ENCODE measurements at places on chromosomes 7 and 10.

- DNase-seq: peak; percentile 59
Measured at GRCh38 chr10:43204943-43205671, 61.8 kb downstream of the RASGEF1A start.

DNA sequence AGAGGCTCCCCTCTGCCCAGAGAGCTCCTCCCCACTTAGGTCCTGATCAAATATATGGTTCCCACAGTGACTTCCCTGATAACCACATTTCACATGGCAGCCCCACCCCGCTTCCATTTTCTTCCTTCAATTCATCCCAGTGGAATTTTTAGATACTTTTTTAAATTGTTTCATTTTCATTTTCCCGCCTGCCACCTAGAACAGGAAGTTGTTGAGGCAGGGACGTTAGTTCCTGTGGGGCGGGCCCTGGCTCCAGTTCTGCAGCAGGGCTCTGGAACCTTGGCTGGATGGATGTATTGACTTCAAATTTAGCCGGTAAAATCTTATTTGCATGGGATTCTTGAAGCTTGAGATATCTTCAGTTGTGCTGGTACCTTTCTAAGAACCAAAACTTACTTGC is 226.6 kb downstream of the PAXIP1 start:
- DNase-seq: peak; percentile 32

GRCh38 chr7:151964951-151965350 is 8.7 kb downstream of the GALNTL5 start:
- DNase-seq: peak; percentile 4

DNA sequence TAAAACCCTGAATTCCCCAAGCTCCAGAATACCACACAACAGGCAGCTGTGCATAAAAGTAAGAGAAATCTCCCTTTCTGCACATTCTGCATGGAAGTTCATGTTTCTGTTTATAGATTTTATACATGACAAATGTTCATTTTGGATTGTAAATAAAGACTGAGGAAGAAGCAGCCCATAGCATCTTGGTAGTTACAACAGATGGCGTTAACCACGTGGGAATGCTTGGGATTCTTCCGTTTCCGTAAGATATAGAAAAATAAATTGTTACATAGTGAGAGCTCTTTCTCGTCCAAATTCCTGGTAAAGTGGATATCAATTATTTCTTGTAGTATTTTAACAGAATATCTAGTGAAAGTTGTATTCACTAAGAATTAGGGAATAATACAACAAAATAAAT is 1016.5 kb downstream of the GRM8 start:
- no peak for DNase-seq

- no peak for DNase-seq
Measured at GRCh38 chr7:129772646-129773280, 161.2 kb downstream of the NRF1 start.

- no peak for DNase-seq
Measured at GRCh38 chr10:110349831-110350230, 45.1 kb upstream of the SMNDC1 start.

GRCh38 chr10:34544400-34544799 is 270.7 kb downstream of the PARD3 start:
- no peak for DNase-seq

DNA sequence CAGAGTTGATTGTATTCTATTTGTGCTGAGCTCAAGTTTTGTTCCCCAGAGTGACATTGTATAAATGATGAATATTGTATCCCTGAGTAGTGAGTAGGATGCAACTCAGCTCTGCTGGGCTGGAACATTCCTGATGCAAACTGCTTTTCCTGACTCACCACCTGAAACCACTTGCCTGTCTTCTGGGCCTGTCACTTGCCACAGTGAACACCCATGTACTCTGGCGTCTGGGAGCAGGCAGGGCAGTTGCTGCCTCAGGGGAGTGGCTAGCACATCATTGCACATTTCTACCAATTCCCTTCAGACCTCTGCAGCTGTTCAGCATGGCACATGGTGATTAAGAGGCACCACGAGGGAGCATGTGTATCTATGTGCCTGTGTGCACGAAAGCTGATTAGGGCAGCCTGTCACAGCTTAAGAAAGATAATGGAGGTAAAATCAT is 157.3 kb downstream of the SND1 start:
- peak; percentile 74 for DNase-seq

- DNase-seq: no peak
Measured at GRCh38 chr10:42827201-42827600, 44.6 kb downstream of the BMS1 start.

DNA sequence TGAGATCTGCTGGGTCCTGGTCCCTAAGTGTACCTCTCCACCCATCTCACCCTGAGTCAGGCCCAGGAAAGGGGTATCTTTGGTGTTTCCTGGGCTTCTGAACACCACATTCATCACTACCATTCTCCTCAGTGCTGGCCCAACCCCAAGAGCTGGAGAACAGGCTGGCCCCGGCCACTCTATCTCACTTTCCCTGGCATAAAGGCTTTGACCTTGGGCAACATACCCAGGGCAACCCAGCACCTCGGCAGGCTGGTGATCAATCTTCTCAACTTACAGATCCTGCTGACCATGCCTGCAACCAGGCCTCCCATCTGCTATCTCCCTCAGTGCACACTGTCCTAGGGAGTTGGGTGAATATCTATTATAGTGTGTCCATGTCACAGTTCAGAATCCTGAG is 2.1 kb downstream of the VSIR start:
- no peak for DNase-seq

DNA sequence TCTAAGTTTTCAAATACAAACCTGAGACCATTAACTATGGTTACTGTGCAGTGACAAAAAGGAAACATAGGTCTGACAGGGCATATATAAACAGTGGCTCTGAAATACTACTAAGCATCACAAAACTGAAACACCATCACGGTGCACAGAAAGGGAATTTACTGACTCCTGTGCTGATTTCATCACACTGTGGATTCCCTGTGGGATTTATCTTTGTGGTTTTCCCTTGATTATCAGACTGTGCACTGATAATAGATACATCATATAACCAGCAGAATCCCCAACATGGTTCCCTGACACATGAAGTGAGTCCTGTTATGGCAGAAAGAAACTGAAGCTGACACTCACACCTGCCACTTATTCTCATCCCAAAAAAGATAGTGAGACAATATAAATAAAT is 676.3 kb upstream of the KCND2 start:
- no peak for DNase-seq

GRCh38 chr7:149770728-149771636 is 2.4 kb downstream of the ZNF467 start:
- DNase-seq: no peak

GRCh38 chr10:23081221-23081750 is 14.1 kb upstream of the MSRB2 start:
- no peak for DNase-seq

DNA sequence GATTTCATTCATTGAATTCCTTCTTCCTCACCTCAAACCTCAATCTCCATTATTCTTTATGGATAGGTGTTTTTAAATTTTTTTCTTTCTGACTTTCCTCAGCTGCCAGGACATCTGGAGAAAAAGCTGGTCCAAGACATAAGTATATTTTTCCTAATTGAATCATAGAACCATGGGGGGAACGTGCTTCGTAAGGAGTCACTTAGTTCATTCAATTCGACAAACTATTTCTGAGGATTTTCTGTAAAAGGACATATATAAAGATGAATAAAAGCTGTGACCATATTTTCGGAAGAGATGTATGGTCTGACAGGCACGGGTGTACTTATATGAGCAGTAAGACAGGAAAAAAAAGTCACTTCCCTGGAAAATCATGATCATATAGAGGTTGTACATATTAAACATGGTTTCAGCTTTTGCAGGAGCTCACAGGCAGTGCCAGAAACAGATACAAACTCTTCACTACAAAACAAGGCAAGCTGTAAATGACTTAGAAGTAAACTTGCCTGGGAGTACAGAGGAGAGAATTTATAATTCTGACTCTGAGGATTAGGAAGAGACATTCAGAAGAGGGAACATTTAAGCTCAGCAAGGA is 88.2 kb upstream of the EGR2 start:
- no peak for DNase-seq

DNA sequence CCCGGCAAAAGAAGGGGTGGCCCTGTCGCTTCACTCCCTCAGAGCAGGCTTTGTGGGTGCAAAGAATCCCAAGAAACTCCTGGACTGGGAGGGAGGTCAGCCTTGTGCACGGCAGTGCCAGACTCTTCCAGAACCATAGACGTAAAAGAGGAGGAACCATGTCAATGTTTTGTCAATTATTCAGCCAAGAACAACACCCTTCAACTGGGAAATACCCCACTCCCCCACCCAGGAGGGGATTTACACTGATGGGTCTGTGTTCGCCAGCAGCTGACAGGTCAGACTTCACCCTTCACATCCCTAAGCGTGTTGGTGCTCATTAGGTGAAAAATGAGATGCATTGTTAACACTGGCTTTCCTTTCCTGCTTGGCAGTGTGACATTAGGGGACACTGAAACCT is 116.8 kb upstream of the BMPER start:
- DNase-seq: no peak

GRCh38 chr10:123154711-123155505 is 706 bp downstream of the BUB3 start:
- peak; percentile 60 for DNase-seq

DNA sequence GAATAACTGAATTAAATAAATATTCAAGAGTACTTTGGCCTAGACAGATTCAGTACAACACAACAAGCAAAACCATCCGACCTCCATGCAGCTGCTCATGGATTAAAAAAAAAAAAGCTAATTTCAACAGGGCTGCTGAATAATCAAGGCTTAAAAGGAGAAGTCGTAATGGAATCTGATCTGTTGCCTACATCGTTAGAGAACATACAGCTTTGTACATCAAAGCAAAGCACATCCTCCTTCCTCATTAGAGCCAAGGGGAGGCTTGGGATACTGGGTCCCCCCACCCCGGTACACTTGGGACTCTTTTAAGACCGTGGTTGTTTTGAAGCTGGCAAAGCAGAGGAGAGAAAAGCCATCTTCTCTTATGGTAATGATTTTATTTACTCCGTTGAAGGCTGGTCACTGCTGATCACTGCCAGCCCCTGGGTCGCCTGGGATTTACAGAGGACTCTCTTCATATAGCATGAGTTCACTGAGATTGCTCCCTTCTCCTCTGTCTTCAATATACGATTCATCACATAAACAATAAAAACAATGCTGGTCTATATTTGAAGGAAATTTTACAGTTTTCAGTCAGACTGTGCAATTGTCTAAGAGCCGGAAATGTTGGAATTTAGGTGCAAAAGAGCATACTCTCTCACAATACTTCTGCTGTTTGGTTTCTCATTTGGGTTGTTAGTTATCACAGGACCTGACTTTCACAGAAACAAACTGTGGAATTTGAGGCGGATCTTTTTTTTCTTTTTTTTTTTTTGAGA is 148.8 kb downstream of the FAM107B start:
- DNase-seq: no peak

DNA sequence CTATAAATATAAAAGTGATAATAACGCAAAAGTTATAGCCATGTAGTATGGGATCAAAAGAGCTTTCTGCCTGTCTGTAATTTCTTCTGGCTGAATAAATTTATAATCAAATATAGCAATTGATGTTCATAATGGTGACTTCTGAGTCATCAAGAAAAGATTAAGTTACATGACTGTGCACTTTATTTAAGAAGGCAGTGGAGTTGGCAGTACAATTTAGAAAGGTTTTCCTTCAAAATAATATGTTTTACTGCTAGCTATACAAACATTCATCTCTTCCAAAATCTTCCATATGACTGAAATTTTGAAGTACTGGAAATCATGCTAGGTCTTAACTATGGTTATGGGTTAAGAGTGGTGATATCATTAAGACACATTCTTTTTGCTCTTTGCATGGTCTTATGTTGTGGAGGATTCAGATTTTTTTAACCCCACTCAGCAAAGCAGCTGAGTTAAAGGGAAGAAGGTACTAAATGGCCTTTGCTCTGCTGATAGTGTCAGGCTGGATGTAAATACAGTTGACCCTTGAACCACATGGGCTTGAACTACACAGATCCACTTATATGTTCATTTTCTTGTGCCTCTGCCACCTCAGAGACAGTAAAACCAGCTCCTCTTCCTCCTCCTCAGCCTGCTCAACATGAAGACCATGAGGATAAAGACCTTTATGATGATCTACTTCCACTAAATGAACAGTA is 323.6 kb downstream of the BBS9 start:
- peak; percentile 18 for DNase-seq

GRCh38 chr7:93171606-93172226 is 23.5 kb upstream of the SAMD9L start:
- peak; percentile 57 for DNase-seq

DNA sequence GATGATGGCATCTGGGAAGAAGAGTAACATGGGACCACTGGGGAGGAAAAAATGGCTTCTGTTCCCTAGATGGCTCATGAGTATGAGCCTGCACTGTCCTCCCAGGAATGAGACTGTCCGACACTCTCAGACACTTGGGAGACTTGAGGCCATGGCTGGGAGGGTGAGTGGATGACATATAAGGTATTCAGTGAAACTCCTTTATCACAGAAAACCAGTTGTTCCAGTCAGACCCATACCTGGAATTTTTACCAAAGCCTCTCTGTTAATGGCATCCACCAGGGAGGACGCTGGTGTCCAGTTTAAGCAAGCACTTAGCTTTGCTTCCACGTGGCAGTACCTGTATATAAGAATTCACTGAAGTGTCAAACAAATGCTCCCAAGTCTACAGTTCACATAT is 116.7 kb upstream of the C10orf90 start:
- DNase-seq: no peak

DNA sequence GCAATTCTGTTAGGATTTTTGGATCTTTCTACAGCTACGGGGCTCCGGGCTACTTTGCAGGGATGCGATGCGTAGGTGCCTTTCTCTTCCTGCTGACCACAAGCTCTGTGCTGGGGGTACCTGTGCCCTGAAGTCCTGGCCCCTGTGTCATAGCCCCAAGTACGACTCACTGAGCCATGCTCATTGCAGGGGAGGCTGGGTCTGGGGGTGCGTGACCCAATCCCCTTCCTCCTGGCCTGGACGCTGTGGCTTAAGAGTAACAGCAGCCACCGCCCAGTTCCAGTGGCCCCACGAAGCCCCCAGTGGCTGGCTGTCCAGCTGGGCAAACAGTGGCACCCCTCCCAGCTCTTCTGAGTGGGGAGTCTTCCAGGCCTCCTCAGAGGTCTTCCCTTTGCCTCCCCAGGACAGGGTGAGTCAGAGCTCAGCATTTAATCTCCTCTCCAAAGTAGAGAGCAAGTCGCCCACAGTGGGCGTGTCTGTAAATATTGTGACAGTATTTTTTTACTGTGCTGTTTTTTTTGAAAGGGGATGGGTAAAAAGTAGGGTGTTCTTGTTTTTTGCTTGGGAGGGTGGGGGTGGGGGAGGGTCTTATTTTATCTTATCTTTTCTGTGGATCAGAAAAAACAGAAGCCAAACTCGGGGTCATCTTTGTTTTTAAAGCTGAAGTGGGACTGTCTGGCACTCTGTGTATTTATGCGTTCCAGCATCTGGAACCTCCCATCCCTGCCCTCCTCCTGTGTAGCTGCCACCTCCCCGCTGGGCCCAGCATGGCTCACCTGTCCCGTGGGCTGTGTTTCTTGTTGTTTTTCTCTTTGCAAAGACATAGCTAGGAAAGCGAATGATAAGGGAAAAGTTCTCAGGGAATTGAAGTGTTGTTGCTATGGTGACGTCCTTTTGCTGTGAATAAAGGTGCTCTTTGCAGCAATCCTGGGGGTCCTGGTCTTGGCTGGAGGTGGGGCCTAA is 8.2 kb downstream of the LFNG start:
- DNase-seq: peak; percentile 74

GRCh38 chr7:128837521-128837921 is 7.3 kb downstream of the FLNC start:
- DNase-seq: no peak

- DNase-seq: no peak
Measured at GRCh38 chr10:89064748-89065147, 74.2 kb downstream of the FAS start.

- DNase-seq: no peak
Measured at GRCh38 chr7:141071260-141071854, 2.5 kb upstream of the TMEM178B start.

Data from HT1080 (cell line).